Suppressor macrophage (primary cell): ENCODE measurements at places on chromosomes 1 and 21.

- DNase-seq: no peak
Observed at GRCh38 chr1:26005434-26006105, 7.7 kb upstream of the PAFAH2 start.

- DNase-seq: no peak
Observed at GRCh38 chr1:54037476-54037875, 15.5 kb downstream of the TMEM59 start.

DNA sequence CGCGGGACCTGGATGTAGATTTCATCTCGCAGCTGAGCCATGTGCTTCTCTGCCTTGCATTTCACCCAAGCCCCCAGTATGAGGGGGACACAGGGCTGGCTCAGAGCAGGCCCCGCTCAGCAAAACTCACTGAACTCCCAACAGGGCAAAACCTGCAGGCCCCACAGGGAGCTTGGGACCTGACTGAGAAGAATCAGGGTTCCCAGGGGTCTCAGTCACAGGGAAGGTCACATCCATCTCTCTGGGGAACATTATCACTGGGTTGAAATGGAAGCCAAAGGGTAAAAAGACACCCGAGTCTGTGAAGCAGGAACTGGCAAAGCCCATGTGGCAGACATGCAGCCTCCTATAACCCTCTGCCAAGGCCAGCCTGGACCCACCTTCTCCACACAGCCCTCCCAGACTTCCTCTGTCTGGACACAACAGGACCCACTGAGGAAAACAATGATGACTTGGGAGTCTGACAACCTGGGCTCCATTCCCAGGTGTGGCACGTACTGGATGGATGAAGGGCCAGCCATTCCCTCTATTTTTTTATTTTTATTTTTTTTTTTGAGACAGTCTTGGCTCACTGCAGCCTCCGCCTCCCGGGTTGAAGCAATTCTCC is 11.7 kb downstream of the HSPG2 start:
- DNase-seq: no peak

- no peak for DNase-seq
Observed at GRCh38 chr1:203349773-203350524, 973 bp downstream of the FMOD start.

DNA sequence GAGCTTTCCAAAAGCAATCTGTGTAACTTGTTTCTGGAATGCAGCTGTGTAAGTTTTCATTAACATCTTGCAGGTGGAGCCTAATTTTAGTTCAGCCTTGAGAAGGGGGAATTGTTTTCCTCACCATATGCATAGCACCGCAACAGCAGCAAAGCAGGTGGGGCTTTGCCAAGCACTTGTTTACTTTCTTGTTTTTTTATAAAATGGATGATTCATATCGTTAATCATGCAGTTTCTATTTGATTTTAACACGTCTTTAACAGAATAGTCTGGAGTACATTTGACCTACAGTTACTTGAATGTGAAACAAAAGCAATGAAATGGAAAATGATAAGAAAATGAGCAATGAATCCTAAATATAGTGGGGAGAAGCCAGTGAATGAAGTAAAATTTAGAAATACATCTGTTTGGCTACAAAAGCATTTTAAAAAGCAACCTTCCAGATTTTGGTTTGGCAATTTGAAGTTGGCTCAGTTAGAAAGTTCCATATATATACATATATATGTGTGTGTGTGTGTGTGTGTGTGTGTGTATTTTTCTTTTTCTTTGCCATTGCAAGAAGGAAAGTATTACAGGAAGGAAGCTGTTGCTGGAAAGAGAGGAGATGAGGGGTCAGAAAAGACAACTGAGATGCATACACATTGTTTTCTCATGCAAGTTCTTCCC is 119.0 kb upstream of the ADGRL2 start:
- no peak for DNase-seq

DNA sequence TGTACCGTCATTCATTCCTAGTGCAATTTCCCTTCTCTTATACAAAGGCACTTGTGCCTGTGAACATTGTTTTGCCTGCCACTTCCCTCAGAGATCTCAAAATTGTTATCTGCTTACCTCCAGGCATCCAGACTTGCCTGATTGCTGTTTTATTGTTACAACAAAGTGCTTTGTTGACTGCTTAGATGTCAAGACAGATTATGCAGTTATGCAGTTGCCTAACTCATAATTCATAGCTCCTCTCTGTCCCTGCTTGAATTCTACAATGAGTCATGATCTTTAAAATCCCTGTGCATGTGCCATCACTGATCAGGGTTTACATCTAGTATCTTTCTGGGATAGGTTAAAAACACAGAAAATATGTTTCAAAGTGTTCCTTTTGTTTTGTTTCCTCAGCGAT is 24.5 kb downstream of the CXADR start:
- no peak for DNase-seq

GRCh38 chr1:205214756-205215155 is 3.3 kb upstream of the DSTYK start:
- peak; percentile 54 for DNase-seq

DNA sequence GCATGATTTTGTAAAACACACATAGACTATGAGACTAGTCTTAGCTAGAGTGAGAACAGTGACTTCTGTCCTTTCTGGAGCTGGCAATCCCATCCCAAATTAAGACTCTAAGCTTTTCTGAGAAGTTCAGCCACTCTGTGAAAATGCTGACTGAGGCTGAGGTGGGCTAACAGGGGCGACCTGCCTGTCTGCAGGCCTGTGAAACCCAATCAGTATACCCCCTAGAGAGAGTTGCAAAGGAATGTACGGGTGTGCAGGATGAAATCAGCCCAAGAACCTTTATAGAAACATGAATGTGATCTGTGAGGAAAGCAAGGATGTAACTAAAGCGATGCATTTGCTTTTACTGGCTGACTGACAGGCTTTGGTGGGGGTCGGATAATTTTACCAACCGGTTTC is 16.0 kb upstream of the TBX15 start:
- no peak for DNase-seq

DNA sequence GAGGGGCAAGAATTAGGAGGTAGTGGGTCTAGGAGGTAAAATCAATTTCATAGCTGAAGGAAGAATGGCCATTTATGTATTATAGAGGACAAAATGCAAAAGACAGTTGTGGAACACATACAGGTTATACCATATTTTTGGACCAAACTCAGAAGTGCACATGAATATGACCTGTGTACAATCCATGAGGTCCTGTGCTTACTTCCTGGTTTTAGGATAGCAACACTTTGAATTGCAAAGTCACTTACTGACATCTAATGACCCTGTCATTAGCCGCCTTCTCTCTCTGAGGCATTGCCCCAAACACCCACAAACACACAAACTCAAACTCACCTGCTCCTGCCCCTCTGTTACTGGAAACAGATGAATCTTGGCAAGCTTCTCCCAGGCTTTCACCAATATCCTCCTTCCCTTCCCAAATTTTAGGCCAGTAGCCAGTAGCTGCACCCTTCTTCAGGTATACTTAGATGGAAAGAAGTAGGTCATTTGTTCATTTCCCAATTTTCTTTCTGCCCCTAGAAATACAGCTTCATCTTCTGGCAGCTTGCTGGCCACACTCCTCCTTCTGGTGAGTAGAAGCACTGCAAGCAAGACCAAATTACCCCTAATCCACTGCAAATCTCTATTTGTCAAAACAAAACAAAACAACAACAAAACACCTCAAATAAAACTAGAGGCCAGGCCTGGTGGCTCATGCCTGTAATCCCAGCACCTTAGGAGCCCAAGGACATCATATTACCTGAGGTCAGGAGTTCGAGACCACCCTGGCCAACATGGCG is 13.7 kb upstream of the RPL5 start:
- peak; percentile 37 for DNase-seq

GRCh38 chr1:11777658-11778322 is 15.8 kb downstream of the C1orf167 start:
- DNase-seq: no peak

GRCh38 chr1:64502931-64503330 is 33.0 kb downstream of the CACHD1 start:
- no peak for DNase-seq

DNA sequence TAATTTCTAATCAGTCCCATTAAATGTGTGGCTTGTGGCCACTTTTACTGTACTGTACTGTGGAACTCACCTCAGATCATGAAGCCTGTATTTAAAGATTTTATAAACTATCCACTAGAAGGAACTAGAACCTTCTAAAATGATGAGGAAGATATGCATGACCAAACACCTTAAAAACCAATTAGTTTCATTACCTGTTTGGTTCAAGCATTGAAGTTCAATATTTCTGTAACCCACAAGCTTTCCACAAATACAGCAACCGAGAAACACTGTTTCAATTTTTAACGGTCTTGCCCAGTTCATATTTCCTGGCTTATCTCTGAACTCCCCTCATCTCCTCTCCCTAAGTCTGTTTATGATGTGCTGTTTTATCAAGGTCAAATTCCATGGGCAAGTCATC is 264.3 kb upstream of the PLD5 start:
- no peak for DNase-seq
